ENCODE measurements at places on chromosomes 11 and 22. TPM values are rescaled to one million over a fixed set of nuclear protein-coding genes. Genes with fewer than 3 reads are reported as not detected.

DNA sequence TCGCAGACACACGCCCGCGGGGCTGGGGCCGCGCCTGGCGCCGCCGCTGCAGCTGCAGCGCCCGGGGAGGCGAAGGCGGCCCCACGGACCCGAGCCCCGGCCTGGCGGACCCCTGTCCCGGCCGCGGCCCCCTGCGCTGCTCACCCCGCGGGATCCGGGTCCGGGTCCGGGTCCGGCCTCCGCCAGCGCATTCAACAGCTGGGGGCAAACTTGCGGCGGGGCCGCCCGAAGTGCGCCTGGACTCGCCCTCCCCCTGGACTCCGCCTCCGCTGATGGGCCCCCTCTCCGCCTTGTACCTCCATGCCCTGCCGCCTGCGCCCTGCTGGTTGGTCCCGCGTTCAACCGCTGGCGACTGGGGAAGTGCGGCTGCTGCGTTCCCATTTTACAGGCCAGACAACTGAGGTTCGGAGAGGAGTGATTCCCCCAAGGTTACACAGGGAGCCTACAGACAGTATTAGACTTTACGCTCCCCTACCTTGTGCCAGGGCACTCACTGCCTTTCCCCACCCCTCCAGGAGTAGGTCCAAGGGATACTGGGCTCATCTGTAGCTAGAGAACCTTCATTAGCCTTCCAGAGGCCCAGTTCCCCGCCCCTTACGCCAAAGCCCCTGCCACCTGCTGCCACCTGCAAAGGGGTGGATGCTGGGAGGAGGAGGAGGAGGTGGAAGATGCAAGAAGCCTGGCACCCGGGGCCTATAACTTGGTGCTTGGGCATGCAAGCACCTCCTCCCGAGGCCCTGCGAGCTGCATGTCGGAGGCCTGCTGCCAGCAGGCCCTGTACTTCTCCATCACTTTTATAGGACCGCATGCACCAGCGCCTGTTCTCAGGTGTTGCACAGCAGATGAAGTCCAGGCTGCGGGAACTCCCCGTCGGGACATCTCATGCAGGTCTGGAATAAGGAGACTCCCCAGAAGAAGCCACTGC lies 694 bp upstream of the ELFN2 start:
- no peak for DNase-seq

DNA sequence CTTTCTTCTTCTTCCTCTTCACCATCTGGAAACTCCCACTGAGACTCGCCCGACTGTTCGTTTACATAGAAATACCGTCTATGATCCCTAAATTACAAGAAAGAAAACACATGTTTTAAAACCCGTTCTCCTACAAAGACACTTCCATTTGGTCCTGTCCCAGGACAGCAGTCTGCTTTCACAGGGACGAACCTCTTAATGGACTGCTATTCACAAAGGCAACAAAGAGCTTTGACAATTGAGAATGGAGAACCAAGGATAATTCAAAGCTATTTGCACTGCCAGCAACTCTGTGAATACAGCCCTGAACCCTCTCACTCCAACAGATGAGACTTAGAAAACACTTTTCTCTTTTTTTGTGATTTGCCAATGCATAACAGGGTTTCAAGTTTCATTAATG lies 16.3 kb upstream of the AGBL2 start:
- no peak for DNase-seq

DNA sequence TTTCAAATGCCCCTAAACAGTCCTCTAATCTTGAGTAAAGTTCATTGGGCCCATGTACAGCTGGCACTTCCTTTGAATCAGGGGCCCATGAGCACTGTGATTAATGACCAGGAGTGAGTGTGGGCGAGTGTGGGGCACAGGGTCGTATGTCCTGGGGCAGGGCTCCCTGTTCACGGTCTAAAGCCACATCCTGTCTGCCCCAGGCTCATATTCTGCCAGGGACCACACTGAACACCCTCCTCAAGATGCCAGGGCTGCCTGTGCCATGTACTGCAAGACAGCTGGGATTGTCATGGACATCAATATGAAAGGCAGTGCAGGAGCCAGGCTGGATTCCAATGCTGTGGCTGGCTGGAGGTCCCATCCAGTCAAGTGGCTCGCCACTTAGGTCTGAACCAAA lies 130.5 kb downstream of the KIRREL3 start:
- peak; percentile 71 for DNase-seq

- no peak for DNase-seq
Measured at GRCh38 chr11:85377901-85378300, 249.2 kb downstream of the DLG2 start.

GRCh38 chr11:114193730-114194679 lies 102.2 kb upstream of the NNMT start:
- no peak for DNase-seq

DNA sequence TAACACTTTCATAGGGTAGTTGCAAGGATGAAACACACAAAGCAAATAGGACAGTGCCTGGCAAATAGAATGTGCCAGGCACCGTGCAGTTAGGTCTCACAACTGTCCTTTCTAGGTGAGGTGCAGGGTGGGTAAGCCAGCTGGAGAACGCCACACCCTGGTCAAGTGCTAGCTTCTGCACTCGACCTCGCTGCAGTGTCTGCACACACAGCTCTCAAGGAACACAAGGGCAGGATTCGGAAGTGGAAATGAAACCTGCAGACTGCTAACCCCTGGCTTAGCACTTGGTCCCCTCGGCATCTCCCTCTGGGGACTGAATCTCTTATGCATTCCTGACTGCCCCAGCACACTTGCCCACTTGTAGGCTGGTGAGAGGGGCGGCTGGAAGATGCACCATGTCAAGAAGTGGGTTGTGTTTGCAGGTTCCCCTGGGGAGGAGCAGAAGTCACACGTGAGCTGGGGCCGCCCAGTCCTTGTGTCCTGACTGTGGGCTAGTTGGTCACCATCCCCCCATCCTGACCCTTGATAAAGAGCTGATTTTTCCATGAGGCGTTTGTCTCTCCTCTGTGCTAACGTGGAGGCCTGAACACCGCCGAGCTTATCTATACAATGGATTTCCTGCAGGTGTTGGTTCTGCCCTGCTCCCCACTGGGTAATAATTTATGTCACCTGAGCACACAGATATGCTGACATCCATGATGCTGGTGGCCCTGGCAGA lies 89.0 kb downstream of the MICAL2 start:
- no peak for DNase-seq

DNA sequence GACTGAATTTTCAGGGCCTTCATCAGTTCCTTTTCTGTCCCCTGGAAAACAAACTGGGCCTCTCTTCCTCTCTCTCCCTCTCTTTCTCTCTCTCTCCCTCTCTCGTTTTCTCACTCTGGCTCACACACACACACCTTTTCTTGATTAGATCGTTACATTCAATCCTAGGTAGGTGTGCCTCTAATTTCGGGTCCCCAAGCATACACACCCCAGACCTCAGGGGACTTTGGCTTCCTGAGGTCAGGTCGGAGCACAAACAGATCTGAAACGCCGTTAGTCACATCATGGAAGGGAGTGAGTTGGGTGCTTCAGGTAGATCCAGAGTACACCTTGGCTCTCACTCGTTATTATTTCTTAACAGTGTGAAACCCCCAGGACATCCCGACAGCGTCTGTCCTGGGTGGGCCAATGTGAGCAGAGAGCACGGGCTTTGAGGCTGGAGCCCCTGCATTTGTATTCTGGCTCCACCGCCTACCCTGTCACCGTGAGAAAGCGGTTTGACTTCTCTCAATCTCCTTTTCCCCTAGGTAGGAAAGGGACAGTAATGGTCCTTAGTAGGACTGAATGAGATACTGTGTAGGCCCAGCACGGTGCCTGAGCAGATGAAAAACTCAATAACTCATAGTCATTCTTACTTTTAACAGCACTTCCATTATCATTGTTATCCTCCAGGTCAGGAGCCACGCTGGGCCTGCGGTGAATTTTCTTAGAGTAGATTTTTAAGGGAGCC lies 37.3 kb upstream of the POU2AF1 start:
- no peak for DNase-seq

- no peak for DNase-seq
Measured at GRCh38 chr11:73189723-73190556, 28.1 kb upstream of the P2RY2 start.

- DNase-seq, result peak; percentile 32
Measured at GRCh38 chr22:40044870-40045834, 50.4 kb downstream of the FAM83F start.

DNA sequence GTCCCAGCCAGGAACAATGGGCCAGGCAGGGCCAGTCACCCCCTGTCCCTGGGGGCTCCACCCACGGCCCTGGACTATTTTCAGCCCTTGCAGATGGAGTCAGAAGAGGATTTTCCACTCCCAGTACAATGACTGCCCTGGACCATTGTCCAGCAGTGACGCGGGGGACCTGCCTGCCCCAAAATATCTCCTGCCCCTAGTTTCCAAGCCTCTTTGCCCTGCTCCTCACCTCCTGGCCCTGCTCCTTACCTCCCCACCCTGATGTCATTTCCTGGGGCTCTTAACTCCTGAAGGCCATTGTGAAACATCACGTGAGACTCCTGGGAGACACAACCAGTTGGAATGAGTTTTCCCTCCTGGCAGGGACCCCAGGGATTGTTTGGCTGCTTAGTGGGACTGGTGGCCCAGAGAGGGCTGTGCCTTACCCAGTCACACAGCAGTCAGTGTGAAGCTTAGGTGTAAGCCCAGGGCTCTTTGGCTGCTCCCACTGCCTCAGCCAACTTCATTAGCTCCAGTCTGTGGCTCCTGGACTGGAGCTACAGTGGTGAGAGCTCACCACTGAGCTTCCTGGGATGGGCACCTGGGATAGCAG lies 22.2 kb downstream of the P2RY2 start:
- peak; percentile 46 for DNase-seq

DNA sequence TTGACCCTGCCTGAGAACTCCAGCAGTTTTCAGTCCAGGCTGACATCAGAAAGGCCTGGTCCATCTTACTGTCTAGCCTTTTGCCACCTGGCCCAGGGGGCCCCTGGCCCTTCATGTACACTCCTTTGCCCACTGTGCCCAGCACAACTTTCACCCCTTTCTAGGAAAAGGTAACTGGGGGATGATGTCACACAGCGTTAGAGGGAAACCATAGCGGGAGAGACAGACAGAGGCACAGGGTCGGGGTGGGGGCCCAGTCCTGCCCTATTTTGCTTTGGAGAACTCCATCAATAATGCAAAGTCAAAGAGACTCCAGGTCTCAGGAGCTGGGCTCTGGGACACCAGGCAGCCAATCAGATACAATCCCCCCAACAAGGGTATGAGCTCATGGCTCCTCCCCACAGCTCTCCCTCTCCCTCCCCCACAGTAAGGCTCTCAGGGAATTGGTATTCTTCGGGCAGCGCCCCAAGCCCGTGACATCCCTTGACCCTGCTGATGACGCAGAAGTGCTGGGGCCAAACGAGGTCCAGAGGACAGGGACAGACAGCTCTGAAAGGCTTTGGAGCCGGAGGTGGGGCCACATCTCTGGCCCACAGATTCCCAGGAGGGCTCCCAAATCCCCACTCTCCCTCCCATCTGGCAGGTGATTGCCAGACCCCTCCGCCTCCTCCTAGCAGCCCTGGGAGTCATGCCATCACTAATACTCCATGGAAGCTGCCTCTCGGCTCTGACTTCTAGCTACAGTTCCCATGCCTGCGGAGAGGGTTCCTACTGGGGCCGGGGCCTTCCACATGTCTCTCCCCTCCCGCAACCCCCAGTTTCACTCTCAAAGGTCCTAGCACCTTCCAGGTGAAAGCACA lies 5.9 kb downstream of the USP2 start:
- peak; percentile 47 for DNase-seq

DNA sequence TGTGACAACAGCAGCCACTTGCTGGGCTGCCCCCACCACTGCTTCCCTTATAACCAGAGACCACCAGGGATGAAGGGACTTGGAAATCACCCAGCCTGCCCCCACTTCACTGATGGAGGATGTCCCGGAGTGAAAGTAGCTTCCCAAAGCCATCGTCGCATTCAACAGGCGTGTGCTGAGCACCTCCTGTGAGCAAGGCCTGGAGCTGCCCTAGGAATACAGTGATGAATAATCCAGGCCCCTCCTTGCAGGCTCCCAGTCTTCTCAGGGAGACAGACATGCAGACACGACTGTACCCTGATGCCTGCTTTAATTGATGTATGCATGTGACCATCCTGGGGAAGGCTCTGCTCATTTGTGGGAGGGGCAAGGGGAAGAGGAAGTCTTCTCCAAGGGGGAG lies 22.6 kb downstream of the PTPN5 start:
- DNase-seq, result no peak

- no peak for DNase-seq
Measured at GRCh38 chr22:47161631-47162030, 399.2 kb downstream of the TBC1D22A start.

DNA sequence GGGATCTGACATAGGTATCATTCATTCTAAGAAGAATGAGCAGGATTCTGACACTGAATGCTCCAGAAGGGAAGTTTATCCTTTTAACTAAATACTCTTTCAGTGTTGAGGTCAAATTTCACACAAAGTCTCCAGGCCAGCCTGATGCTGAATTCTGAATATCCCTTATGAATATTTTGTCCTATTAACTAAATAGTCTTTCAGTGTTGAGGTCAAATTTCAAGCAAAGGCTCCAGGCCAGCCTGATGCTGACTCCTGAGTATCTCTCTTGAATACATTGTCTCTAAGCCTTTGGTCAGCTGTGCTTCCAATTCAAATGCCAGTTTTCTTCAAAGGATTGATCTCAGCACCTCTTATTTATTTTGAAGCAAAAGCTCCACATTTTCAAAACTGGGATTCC lies 676.8 kb downstream of the NTM start:
- no peak for DNase-seq

- no peak for DNase-seq
Measured at GRCh38 chr11:79390923-79391322, 49.9 kb downstream of the TENM4 start.

DNA sequence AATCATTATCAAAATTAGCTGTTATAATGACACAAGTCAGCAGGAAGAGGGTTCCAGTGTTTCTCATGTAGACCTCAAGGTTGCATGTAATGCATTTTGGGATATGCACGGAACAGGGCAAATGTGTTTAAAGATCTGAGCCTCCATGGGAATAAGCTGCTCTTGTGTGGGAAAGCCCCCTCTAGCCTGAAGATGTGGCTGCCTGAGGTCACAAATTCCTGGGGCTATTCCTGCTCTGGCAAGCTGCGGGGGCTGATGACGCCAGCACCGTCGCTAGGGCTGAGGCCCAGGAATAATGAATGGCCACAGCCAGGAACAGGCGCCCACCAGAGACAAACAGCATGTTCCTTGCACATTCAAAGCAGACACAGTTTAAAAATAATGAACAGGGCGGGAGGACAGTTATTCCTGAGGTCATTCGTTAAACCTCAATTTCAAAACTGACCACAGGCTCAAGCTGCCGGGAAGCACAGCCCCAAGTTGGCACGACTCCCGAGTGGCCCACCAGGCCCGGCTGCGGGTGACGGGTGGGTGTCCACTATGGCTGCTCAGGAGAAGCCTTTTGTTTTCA lies 11.7 kb downstream of the OSBPL5 start:
- DNase-seq, result peak; percentile 88

Gene BDNF
- total RNA-seq, result 4.9 TPM

Gene TREH
- not detected for total RNA-seq

Gene OR8D1
- not detected for total RNA-seq

Gene OR2D2
- total RNA-seq, result 0.36 TPM

Gene FOSL1
- 158 TPM for total RNA-seq

Gene PEX16
- 17.4 TPM for total RNA-seq

Gene ART5
- not detected for total RNA-seq

Data from RPMI7951 (cell line).